EH (cell line): ENCODE measurements at places on chromosomes 16 and 17.

- no peak for DNase-seq
Observed at GRCh38 chr17:69552986-69553667, 138.6 kb downstream of the MAP2K6 start.

- no peak for DNase-seq
Observed at GRCh38 chr16:87540072-87540896, 47.5 kb upstream of the ZCCHC14 start.

DNA sequence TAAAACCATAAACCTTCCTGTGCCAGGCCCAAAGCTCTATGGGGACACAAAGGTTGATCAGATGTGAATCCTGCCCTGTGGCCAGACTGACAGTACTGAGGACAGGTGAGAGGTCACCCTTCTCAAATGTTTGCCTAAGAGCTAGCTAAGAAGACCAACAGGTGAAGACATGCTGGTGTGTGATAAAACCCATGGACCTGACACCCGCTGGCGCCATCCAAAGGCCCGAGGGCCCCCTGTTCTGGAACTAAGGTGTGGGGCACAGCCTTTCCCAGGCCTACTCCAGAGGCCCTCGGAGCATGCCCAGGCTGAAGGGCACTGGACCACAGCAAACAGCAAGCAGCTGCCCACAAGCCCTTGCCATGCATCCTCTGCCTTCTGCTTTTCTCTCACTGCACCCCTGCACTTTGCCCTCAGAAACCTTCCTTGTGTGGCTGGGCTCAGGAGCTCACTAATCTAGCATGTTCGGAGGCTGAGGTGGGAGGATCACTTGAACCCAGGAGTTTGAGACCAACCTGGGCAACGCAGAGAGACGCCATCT lies 5.2 kb upstream of the CDK3 start:
- no peak for DNase-seq

- DNase-seq, result no peak
Observed at GRCh38 chr17:3557768-3558583, at the start of gene TRPV3. Gene TRPV3, minus strand, starts transcription at chr17:3557812. Its CDS starts 2,962 bp downstream, at chr17:3554850.

DNA sequence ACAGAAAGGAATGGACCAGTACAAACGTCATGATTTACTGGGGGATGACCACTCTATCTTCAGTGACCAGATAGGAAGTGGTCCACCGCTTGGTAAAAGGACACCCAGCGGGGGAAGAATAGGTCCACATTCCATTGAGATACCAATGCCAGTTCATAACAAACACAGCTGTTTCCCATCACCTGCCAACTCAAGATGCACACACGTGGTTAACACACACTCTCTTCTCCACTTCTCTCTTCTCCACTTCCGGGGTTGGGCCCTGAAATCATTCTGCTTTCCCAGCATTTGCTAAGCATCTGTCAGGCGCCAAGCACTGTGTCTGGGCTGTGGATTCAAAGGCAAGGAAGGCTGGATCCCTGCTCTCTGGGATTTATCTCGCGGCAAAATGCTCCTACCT lies 175.5 kb downstream of the SLC39A11 start:
- peak; percentile 27 for DNase-seq

DNA sequence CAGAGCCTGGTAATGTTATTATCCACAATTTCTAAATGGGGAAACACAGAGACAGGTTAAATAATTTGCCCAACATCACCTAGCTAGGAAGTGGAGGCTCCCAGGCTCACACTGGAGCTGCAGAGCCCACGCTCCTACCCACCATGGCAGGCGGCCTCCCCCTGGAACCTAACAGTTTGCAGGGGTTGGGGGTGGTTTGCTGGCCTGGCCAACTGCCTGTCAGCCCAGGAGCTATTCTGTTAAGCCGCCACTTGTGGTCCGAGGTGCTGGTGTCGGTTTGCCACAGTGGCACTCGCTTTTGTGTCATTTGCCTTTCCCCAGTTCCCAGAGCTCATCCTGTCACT lies 3.6 kb downstream of the PRCD start:
- DNase-seq, result no peak

DNA sequence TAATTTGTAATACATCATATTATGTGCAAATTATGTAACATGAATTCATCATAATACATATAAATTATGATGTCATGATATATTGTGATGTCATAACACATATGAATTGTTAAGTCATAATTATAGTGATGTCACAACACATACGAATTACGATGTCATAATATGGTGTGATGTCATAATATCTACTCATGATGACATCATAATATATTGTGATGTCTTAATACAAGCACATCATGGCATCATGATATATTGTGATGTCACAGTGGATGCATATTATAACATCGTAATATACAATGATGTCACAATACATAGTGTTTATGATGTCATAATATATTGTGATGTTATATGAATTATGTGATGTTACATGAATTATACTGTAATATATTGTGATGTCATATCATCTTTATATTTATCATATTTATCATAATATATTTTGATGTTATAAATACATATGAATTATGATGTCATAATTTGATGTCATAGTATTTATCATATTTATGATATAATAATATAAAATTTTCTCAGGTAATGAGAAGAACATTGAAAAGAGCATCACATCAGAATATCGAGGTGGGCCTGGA lies 1793.0 kb downstream of the TP53TG3F start:
- peak; percentile 0 for DNase-seq
